ENCODE measurements at places on chromosomes 12 and 14.

DNA sequence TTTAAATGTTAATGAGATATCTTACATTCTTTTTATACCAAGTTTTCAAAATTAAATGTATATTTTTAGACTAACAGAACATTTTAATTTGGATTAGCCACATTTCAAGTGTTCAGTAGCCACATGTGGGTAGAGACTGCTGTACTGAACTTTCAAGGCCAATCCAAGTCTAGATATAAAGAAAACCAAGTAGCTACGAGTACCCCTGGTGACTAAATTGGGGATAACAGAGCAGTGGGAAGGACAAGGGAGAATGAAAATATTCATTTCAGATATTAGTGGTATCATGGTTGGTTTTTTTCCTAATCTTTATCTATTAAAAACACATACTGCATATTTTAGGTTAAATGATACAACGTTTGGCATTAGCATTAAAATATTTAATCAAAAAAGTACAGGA lies 69.4 kb upstream of the RHOJ start:
- no peak for DNase-seq

GRCh38 chr14:94660306-94660946 lies 48.2 kb downstream of the SERPINA3 start:
- no peak for DNase-seq

- DNase-seq, result no peak
Measured at GRCh38 chr14:88023658-88024187, 18.8 kb downstream of the GPR65 start.

- no peak for DNase-seq
Measured at GRCh38 chr12:108668542-108668941, 34.8 kb upstream of the SELPLG start.

DNA sequence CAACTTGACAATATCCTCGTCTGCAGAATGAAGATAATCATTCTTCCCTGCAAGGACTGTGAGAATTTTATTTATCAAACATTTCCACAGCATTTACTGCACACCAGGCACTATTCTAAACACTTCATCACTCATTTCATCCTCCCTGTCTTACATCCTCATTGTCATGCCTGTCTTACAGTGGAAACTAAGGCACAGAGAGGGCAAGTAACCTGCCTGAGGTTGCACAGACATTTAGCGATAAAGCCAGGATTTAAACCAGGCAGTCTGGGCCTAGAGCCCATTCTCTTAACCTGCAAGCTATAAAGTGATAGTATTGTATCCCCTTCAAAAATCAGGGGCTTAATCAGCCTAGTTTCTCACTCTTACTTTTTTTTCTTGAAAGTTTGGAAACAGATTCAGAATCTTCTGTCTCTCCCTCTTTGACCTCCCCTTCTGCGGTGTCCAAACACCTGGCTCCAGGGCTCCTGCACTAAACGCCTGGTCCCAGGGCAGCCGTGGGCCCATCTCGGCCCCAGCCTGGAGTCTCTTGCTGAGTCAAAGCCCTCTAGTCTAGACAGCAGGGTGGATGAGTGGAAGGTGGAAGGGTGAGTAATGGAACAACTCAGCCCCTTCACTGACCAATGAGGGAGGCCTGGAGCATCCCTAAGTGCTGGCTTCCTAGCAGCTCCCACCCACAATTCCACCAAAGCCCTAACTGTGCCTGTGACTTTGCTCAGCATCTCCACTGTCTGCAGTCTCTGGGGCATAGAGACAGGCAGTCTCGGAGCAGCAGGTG lies 12.5 kb downstream of the ISM2 start:
- DNase-seq, result no peak

DNA sequence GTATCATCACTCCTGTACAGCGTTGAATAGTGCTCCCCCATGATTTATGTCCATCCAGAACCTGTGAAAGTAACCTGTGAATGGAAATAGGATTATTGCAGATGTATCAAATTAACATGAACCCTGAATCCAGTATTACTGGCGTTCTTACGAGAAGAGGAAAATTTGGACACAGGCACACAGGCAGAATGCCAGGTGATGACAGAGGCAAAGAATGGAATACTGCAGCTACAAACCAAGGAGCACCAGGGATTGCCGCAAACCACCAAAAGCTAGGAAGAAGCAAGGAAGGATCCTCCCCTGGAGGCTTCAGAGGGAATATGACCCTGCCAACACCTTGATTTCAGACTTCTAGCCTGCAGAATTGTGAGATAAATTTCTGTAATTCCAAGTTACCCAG lies 113.5 kb upstream of the EGLN3 start:
- DNase-seq, result no peak

DNA sequence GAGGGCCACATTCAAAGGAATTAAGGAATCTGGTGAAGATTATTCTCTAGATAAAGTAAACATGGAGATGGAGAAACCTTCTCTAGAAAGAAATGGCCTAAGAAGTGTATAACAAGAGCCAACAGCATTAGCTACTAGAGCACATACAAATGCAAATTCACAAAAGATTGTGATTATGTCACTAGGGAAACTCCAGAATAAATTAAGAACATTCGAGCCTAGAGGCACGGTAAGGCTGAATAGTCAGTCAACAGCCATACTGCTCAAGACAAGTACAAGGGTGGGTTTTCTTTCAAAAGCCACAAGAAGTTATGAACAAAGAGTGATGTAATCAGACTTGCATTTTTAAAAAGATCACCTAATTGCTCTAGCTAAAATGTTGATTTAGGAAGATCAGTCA lies 25.4 kb downstream of the PPP4R3A start:
- no peak for DNase-seq

- no peak for DNase-seq
Measured at GRCh38 chr12:117161460-117162166, 28.7 kb downstream of the FBXO21 start.

DNA sequence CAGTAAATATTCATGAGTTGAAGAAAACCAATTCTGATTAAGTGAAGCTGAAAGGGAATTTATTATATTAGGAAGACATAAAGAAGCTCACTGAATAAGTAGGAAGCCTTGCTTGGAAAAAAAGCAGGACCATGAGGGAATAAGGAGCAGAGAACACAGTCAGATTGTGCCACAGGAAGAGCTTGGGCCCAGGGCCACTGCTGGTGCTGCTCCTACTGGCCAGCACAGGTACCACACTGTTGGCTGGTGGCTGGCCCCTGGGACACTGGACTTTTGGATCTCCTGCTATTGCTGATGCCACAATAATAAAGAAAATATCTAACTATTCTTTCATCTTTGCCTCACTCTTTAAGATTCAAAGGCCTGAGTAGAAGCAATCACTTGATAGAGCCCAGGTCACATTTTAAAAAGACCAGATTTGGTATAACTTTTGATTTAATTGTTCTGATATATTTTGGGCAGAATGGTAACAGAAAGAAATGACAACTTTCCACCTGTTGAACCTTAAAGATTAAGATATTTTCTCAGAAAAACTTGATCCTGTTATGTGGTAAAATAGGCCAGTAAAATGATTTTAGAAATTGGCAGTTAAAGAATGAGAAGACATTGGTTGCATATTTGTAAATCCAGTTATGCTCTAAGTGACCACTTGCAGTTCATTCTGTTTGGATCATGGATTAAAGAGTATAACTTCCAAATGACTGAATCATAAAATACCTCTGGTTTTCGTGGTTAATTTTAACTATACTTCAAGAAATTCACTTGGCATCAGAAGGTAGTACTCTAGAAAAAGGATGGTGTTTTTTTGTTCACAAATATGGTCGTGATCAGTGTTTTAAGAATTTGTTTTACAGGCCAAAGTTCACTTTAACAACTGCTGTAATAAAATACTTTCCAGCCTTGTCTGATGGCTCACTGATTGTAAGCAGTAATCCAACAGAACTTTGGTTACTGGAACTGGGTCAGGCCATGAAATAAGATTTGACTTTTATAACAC lies 68.3 kb downstream of the DERA start:
- DNase-seq, result peak; percentile 74

- DNase-seq, result no peak
Measured at GRCh38 chr14:72924337-72924736, 1.9 kb upstream of the DCAF4 start.

- DNase-seq, result no peak
Measured at GRCh38 chr12:3537719-3538465, 46.9 kb downstream of the PRMT8 start.

- DNase-seq, result no peak
Measured at GRCh38 chr14:101128478-101129321, 225.2 kb upstream of the RTL1 start.

GRCh38 chr14:54488646-54489317 lies at the start of gene GMFB:
Gene GMFB, minus strand, starts transcription at chr14:54488980. Its CDS starts 53 bp downstream, at chr14:54488927.
- DNase-seq, result peak; percentile 90
